ENCODE measurements at places on chromosomes 13 and 19.
A peak's percentile ranks its signal among the peaks of the same experiment; 100 is the strongest.

DNA sequence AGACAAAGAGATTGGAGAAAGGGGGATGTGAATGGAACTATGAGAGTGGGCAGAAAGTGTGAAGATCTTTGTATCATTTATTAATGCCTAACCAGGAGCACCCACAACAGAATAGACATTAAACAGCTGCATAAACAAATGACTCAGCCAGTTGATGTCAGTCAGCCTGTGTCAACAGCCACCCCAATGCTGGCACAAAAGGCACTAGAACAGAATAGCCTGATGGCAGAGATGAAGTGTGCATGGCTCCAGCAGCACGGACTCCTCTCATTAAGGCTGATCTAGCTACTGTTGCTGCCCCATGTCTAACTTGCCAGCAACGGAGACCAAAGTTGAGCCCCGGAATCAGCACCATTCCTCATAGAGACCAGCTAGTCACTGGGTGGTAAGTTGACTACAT, 7.8 kb downstream of the CPB2 start:
- DNase-seq = no peak

DNA sequence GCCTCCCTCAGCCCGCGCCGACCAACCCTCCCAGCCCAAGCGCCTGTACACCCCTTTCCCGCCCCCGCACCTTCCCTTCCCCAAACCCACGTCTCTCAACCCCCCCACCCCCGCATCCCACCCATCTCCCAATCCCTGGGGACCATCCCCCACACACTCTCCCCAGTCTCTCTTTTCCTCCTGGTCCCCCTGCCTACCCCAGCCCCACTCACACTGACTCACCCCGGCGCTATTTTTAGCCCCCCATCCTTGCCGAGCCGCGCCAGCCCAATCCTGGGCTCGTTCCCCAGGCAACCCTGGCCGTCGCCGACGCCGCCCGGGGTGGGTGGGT, 11.7 kb downstream of the CIC start:
- DNase-seq = peak; percentile 64

DNA sequence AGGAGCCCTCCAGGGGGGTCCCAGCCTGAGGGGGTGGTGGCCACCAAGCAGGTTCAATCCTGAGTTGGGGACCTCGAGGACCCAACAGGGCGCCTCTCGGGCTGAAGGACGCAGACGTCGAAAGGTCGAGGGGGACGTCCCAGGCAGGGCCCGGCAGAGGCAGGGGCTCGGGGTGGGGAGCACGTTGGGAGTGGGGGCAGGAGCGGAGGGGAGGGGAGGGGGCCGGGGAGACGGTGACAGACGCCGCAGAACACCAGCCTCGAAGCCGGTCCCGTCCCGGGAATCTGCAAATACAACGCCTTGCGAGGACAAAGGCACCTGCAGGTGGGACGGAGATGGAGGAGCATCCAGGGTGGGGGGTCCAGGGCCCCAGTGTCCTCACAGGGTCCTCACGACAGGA, 4.1 kb downstream of the FGF22 start:
- DNase-seq = no peak

DNA sequence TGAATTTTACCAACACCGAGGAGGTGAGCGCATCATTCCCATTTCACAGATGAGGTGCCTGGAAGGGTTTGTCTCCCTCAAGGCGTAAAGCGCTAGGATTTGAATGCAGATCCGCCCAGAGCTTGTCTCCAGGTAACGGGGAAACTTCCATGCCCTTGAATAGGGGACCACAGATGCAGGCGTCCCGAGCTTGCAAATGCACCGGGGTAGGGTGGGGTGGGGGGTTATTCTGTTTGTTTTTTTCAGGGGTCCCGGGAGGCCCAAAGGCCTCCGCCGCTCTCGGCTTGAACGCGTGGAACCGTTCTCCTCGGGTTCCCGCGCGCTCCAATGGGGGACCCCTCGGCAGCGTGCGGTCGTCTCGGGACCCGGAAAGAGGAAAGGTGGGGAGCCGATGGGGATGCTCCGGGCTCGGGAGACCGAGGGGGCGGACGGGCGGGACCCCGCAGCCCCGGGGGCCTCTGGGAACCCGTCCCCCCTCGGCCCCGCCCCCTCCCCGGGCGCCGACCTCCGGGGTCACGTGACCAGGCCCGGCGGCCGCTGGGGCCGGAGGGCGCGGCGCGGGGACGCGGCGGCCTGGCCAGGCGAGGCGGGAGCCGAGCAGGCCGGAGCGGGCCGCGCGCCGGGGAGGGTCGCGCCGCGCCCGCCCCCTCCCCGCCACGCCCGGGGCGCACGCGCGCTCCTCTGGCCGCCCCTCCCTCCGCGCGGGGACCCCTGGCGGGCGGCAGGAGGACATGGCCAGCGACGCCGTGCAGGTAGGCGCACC, at the start of gene PKN1:
PKN1 (plus strand) TSS at position 516 of the 763 bp plus-strand sequence; CDS start at position 732, 216 bp downstream.
- DNase-seq = peak; percentile 60

- no peak for DNase-seq
Observed at GRCh38 chr13:110338441-110339101, 31.5 kb downstream of the COL4A2 start.

DNA sequence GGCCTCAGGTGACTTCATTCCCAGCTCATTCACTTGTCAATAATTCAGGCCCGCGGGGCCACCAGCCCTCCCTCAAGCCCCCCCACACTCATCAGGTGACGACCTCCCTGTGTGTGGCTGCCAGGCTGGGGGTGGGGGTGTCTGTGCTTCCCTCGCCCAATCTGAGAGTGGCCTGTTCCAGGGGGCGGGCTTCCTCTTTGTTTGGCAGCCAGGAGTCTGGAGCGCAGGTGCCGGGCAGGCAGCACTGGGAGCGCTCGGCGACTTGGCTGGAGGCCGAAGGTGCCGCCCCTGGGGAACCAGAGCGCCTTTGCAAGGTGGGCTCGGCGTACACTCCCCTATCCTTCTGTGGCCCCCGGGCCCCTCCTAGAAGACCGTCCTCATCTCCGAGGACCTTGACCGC, 5.4 kb upstream of the ZNF98 start:
- no peak for DNase-seq

- no peak for DNase-seq
Observed at GRCh38 chr19:548886-549830, 5.3 kb downstream of the GZMM start.

DNA sequence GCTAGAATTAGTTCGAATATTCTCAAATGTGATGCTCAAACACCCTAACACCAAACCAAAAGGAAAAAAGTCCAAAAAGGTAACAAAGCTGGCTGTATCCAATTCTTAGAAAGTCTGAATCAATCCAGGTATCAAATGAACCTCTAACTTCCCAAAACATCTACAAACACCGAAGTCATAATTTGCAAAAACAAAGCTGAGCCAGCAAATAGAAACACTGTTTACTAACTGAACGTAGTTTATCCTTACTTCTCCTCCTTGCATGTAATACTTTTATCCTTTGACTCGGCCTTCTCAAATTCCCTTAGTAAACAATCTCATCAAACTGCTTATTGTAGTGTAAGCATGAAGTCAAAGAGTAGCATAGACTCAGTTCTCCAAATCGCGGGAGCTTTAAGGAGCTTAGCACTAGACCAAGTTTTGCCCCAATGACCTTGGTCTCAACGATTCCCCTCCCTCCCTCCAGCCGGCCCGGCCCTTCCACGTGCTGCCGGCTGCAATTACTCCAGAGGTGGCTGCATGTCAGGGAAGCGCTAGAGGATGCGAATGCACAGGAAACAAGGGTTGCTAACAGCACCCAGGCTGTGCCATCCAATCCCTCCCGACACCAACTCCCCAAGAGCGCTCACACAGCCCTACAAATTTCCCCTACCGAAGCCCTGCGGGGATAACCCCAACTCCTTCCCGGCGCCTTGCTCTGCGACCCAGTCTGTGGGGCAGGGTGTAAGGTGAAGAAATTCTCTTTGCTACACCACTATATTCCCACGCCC, 693 bp downstream of the XPO4 start:
- no peak for DNase-seq

DNA sequence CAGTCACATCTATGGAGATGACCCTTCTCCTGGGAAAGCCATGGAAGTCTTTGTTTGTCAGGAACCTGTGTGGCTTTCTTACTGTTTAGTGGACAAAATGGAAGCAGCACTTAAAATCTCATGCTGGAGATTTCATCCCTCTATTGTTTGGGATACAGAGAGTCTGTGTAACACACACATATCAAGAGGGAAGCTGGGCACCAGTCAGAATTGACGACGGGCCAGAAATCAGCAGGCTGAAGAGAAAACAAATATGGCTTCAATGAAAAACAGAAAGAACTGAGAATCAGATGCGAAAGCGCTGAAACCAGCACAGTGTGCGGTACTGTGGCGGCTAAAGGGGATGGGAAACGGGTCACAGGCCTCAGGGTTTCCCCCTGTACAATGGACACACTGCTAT, 72.2 kb upstream of the WASF3 start:
- DNase-seq = no peak

GRCh38 chr19:29678484-29679106, 13.3 kb downstream of the PLEKHF1 start:
- DNase-seq = no peak

- DNase-seq = no peak
Observed at GRCh38 chr13:96728463-96728862, 265.8 kb downstream of the OXGR1 start.

- no peak for DNase-seq
Observed at GRCh38 chr13:109680930-109681329, 105.5 kb downstream of the IRS2 start.

DNA sequence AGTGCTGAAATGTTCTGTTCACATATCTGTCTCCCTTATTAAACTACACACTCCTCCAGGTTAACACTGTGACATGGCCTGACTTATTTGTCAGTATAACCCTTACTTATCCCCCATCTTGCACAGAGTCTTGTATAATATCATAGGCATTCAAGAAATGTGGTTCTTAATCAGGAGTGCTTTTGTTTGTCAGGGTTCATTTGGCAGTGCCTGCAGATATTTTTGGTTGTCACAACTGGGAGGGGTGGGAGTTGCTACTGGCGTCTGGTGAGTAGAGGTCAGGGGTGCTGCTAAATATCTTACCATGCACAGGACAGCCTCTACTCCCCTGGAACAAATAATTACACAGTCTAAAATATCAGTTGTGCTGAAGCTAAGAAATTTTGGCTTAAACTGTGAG, 20.4 kb upstream of the OBI1 start:
- no peak for DNase-seq

GRCh38 chr19:19120308-19121231, 17.7 kb downstream of the TMEM161A start:
- DNase-seq = peak; percentile 26

- no peak for DNase-seq
Observed at GRCh38 chr13:73412933-73413332, 354.1 kb downstream of the KLF5 start.

DNA sequence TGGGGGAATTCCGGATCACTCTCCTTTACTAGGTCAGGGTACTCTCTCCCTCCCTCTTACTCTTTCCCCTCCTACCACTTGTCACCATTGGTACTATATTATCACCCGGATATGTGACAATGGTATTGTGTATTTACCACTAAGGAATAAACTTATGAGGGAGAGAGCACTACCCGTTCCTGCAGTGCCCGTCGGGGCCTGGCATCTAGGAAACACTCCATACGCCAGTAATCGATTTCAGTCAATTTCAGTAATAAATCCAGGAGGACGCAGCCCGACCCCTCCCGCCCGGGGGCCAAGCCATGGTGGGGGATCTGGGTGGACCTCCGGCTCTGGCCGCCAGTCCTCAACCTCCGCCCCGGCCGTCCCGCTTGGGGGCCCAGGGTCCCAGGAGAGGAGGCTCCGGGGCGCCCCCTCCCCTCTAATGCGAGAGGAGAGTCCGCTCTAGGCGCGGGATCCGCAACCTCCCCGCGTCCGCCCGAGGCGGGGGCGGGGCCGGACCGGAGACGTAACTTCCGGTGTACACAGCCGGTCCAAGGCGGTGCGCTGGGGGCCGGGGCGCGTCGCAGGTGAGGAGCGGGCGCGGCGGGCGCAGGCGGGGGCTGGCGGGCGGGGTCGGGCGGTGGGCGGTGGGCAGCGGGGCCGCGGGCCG, at the start of gene GARRE1:
GARRE1 (plus strand) TSS at position 509 of the 652 bp plus-strand sequence. CDS start 45,920 bp downstream, outside the sequence.
- DNase-seq = peak; percentile 82

GRCh38 chr13:48653472-48653939, at the start of gene CYSLTR2:
Gene CYSLTR2, plus strand, starts transcription at chr13:48653929. Its CDS starts 52,889 bp downstream, at chr13:48706818.
- DNase-seq = peak; percentile 51

DNA sequence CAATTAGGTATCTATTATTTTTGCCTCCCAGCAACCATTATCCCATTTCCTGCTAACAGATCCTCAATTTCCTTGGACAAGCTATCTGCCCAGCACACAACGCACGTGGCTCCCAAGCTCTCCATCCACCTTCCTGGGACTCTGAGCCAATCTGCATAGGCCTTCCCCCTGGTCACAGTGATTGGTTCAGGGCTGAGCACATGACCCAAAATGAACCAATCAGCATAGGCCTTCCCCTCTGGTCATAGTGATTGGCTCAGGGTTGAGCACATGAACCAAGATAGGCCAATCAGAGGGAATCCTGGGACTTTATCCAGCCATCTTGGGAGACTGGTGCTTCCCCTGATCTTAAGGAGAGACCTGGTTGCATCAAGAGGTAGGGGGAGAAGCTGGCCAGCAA, 5.8 kb downstream of the CPAMD8 start:
- no peak for DNase-seq

GRCh38 chr13:98461486-98462240, 115.2 kb downstream of the STK24 start:
- DNase-seq = no peak

GRCh38 chr19:8413629-8413995, 507 bp downstream of the MARCHF2 start:
- no peak for DNase-seq

DNA sequence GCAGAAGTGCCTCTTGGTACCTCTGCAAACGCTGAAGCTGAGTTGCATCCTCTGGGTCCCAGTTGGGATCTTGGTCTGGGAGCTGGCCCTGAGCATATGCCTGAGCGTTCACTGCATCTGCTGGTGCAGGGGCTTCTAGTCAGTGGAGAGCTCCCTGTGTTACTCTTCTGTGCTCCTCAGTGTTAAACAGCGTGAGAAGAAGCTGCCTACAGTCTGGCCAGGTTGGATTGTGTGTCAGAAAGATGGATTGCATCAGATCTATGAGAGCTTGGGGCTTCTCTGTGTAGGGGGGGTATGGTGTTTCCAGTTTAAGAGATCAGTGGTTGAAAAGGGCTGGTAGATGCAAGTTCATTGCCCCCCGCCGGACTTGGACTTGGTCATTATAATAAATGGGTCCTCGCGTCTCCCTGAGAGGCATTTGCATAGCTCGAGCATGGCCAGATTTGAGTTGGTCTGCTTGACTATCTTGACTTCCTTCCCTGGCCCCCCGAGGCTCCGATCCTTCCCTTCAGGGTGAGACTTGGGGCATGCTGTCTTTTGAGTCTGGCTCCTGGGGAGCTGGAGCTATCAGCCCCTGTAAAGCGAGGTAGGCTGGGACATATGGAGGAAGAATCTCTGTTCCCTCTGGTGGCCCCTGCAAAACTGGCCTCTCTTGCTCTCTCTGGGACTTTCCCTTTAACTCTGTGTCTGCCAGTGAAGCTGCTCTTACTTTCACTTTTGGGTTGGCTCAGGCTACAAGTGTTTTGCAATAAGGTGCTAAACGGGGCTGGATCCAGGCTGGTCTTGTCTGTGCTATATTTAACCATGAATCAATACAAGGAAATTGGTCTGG, 52.9 kb downstream of the OR10H4 start:
- DNase-seq = no peak

DNA sequence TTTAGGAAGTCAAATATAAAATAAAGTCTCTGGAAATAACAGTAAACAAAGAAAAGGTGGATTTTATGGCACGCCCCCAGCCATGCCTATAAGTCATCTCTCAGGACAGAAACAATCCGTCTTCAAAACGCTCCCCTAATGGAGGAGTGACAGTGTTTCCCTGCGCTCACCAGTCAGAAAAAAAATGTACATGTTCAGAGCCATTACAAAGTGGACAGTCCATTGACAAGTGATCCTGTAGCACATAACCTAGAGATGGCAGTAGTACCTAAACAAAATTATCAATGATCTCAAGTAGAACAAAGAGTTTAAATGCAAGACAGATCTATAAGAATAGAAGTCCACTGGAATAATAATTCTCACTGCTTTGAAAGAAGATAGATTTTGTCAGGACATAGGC, 891.7 kb upstream of the MIR17HG start:
- DNase-seq = no peak

Measured in NCI-H1436 (cell line).